Muscle of back (tissue), 13 donors: ENCODE measurements at places on chromosomes 2 and 18. TPM values are rescaled to one million over a fixed set of nuclear protein-coding genes. Genes with fewer than 3 reads are reported as not detected.

EFEMP1 gene
- 38.5 TPM for polyA plus RNA-seq

ZSWIM2 gene
- polyA plus RNA-seq, result not detected

PROKR1 gene
- 1.7 TPM for polyA plus RNA-seq

MREG gene
- 2.7 TPM for polyA plus RNA-seq

TM4SF20 gene
- not detected for polyA plus RNA-seq

HOXD8 gene
- 30.6 TPM for polyA plus RNA-seq

ACYP2 gene
- polyA plus RNA-seq, result 23.0 TPM

RBKS gene
- polyA plus RNA-seq, result 1.3 TPM

ATRAID gene
- 89.7 TPM for polyA plus RNA-seq

ABHD1 gene
- polyA plus RNA-seq, result 0.37 TPM
